ENCODE measurements at places on chromosomes 1 and 21.

DNA sequence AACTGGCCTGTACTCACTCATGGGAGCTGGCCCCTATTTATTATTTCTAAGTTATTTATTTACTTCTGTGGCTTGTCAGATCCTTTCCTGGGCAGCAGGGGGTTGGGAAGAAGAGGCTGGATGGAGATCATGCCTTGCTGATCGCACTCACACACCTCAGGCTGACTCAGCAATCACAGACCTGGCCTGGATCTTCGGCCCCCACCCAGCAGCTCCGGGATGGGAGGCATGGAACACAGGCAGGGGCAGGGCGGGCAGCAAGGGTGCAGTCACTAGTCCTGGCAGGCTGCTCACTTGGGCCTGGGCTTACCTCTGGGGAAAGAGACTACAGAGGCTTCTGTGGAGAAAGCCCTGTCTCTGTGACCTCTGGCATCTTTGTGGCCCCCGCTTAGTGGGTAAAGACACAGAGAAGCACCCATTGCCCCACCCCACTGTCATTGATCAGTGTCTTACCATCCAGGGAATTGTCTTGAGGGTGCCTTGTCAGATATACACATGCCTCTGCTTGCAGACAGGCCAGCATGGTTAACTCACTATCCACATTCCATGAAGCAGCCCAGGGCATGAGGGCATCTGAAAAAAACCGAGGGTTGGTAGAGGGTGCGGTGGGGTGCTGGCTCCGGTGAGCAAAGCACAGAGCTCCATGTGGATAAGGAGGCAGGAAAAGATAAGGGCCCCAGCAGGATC, 3.7 kb downstream of the ARTN start:
- DNase-seq, result no peak

- DNase-seq, result no peak
Observed at GRCh38 chr1:110255392-110255787, 45.3 kb downstream of the KCNC4 start.

- no peak for DNase-seq
Observed at GRCh38 chr1:27481994-27482620, 7.9 kb downstream of the WASF2 start.

DNA sequence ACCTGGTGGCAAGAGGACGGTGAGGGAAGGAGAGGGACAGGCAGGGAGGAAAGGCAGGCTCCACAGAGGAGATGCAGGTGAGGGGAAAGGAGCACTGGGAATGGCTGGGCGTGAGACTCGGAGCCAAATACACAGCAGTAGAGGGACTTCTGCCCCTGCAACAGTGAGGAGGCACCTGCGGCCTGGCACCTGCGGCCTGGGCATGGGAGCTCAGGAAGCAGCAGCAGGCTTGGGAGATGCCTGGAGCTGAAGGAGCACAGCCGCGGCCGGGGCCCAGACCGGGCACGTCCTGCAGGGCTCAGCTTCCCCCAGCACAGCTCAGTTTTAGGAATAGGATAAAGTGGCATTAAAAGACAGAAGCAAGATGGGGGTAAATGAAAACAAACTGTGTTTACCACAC, 20.9 kb upstream of the TSPEAR start:
- DNase-seq, result no peak

GRCh38 chr1:211762206-211762605, 68.4 kb downstream of the LPGAT1 start:
- DNase-seq, result no peak

DNA sequence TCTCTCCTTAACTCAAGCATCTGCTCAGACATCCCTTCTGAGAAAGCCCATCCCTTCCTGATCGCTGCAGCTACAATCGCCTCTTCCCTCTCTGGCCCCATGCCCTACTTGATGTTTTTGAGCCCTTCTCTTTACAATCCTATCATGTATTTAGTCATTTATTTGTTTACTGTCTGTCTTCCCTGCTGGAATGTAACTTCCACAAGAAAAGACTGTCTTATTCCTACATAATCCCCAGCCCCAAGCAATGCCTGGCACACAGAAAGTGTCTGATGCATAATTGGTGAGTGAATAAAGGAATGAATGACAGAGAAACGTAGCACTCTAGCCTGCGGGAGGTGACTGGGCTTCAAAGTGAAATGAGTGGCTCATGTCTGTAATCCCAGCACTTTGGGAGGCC, 25.4 kb downstream of the ECE1 start:
- no peak for DNase-seq

GRCh38 chr1:213083112-213083445, 32.0 kb downstream of the RPS6KC1 start:
- no peak for DNase-seq

Measured in stimulated activated naive B cell treated with anti-CD40 and anti-IgM and Interleukin-4, amounts not matched to agents 10 μg/mL and 1 μg/mL and 100 μg/mL, for 72 hours (primary cell).